ENCODE measurements at places on chromosomes 5 and 9.

DNA sequence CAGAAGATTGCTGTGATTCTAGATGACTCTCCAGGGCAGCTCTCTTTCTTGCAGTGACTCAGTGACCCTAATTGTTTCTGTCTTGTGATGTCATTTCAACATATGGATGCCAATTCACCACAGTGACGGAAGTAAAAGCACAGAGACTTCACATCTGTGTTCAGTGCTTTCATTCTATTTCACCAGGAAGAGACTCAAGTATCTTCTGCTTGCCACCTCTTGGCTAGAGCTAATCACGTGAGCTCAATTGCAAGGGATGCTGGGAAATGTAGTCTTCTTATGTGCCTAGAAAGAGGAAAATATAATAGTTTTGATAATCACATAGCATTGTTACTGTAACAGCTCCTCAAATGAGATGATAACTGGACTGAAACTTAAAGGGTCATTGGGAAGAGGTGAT is 453.3 kb upstream of the KLF4 start:
- DNase-seq = no peak

DNA sequence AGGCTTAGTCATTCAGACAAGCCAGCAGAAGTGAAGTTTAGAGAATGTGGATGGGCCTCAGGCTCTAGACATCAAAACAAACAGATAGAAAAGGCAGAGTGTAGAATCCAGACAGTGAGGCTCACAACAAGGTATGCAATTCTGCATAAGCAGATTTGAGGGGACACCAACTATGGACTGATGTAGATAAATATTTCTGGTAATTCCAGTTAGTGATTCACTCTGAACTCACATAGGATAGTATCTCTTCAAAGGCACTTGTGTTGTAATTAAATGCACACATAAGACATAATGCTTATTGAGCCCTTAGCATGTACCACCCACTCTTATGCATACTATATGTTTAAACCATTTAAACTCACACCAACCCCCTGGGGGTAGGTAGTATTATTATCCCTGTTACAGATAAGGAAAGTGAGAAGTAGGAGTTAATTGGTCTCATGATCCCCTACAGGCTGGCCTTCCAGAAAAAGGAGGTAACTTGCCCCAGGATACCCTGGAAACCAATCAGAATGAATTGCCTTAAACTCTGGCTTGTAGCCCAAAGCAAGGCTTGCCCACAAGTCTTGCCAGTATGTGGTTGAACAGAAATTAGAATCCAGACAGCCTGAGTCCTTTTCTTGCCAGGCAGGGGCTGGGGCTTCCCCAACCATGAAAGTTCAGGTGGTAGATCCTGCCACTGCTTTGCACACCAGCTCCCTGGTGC is 39.5 kb upstream of the HSPB3 start:
- DNase-seq = no peak

DNA sequence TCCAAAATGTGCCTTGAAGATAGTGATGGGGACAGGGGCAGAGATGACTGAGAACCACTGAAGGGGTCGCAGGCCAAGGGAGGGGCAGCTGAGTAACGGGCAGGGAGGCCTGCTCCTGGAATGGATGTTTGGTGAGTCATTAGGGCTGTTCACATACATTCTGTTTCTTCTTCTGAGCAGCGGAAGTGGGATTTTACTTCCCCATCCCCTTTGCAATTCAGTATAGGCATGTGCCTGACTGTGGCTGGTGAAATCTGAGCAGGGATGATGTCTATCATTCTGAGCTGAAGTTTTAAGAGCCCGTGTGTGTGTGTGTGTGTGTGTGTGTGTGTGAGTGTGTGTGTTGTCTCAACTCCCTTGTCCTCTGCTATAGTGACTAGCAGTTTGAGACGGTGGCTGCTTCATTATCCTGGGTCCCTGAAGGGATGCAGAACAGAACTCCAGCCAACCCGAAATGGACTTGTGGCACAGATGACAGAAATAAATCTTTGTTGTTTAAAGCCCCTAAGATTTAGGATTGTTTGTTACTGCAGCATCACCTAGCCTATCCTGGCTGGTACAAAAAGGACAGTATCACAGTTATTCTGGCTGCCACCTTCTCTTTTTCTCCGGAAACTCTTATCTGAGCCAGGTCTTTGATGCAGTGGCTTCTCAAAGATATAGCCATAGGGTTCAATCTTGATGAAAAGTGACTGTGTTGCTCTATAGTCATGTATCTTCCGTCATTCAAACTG is 29.2 kb upstream of the TGFBI start:
- DNase-seq = no peak

GRCh38 chr5:148778882-148779281 is 47.5 kb upstream of the ADRB2 start:
- DNase-seq = no peak

DNA sequence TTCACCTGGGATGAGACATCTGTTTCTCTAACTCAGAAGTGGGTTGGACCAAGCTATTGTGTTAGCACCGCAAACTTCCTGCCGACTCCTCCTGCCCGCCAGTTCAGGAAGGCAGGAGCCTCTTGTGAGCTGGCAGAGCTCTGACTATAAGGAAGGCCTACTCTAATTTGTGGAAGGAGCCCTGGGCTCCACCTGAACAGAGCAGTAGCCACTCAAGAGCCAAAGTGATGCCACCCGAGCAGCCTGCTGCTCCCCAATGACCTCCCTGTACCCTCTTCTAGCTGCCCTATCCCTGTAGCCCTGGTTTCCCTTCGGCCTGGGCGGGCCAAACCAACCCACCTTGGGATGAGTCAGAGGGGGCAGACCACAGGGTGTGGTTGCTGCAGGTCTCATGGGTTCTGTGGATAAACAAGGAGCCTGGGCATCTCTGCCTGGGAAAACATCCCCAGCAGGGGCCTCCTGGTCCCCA is 81.6 kb downstream of the PSD2 start:
- DNase-seq = no peak

DNA sequence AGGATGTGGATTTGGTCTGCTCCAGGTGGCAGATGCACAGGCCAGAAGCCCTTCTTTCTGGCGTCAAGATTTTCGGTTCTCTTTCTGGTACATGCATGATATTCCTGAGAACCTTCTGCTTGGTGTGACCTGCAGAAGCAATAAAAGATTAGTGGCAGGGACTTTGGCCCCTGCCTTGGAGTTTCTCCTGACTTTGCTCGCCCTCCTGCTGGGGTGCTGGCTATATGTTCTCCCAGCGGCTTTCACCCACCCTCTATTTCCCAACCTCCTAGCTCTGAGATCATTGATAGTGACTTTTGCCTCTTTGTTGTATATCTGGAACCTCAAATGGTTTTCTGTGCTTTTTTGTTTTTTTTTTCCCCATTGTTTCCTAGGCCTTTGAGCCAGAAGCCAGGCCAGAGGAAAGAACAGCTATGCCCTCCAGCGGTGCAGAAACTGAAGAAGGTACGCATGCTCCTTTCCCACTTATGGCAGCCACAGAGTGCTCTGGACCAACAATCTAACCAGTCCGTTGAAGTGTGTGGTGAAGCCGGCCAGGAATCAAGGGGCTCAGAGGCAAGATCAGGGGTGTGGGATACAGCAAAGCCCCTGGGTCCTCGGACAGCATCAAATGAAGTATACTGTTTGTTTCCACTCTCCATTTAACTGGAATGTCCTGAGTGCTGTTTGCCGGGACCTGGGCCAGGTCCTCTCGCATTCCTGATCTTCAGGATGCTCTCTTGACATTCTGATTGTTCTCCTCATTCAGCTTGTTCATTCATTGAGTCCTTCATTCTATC is 154.5 kb downstream of the ARHGEF28 start:
- DNase-seq = no peak

DNA sequence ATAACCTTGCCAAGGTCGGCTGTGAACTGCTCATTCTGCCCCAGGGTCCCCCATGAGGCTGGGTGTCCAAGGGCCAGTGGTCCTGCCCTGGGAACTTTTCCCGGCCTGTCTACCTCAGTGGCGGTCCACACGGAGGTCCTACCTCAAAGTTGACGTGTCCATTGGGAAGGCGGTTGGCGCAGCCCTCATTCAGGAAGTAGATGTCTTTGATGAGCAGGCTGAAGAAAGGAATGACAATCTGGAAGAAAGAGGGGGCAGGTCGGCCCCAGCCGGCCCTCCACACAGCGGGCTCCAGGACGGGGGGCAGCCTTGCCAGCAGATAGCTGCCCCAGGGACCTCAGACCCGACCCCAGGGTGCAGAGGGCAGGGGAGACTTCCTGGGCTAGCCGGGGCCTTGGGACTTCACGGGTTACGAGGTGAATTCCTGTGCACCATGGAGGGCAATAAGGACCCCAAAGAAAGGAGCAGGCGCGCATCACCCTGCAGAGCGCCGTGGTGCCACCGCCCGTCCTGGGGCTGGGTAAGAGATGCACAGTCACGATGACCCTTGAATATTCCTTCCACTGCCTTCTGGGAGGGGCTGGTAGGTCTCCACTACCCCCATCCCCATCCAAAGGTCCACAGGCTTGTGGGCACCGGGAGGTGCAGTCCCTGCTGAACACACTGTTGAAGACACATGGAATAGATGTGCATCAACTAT is 42.9 kb upstream of the RNF130 start:
- DNase-seq = no peak

DNA sequence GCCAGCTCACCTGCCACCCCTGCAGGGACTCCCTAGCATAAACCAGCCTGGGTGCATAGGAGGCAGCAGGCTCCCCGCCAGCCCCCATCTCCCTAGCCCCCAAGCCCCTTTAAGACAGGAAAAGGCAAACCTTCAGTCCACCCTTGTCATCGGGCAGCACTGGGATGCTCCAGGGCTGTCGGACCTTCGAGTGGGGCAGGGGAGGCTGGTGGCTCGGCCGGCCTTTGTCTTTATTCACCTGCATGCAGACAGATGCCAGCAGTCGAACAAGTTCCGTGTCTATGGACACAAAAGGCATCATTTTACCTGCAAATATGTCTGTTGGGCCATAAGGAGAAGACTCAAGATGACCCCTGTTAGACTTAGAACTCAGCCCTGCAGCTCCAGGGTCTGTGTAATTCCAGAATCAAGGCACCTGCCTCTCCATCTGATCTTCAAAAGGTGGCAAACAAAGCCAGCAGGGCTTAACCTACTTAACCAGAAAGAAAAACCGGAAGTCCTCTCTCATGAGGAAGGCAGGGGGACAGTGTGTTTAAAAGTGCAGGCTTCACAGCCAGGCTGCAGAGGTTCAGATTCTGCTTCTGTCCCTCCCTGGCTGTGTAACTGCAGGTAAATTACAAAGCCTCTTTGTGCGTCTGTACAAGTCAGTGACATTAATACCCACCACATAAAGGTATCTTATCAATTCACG is 16.2 kb downstream of the ANKS6 start:
- no peak for DNase-seq

- DNase-seq = peak; percentile 79
Measured at GRCh38 chr5:179530069-179530998, 20.0 kb upstream of the RUFY1 start.

DNA sequence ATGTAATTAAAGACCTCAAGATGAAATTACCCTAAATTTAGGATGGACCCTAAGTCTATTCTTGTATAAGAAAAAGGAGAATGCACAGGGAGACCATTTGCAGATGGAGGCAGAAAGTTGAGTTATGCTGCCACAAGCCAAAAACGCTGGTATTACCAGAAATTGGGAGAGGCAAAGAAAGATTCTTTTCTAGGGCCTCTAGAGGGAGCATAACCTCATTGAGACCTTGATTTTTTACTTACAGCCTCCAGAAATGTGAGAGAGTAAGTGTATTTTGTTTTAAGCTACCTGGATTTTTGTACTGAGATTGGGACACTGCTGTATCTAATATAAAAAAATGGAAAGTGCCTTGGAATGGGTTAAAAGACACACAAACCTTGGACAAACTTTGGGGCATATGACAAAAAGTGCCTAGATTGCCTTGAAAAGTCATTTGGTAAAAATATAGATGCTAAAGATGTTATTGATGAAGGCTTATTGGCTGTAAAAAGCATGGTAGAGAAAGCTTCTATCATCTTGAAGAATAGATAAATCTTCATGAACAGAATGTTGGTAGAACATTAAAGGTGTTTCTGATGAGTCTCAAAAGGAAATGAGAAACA is 174.7 kb upstream of the PRDM9 start:
- no peak for DNase-seq

- DNase-seq = peak; percentile 48
Measured at GRCh38 chr9:100455470-100455869, 17.5 kb upstream of the TMEFF1 start.

DNA sequence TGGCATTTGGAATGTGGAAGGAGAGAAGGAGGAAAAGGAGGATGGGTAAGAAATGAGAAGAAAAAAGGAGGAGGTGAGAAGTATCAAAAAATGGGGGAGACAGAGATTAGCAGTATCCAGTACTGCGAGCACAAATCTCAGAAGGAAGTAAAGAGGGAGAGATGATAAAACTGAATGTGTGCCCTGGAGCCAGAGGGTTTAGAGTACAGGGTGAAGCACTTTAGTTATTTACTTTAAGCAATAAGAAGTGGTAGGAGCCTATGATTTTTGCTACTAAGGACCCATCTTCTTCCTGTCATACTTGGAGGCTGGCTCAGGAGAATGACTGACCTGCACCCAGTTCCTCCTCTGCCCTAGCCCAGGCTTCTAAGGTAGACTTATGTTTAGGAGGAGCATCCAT is 94.9 kb downstream of the ADRB2 start:
- DNase-seq = no peak

- DNase-seq = no peak
Measured at GRCh38 chr9:111975709-111976108, 79.1 kb downstream of the UGCG start.

- DNase-seq = peak; percentile 92
Measured at GRCh38 chr5:149320791-149321330, 24.4 kb upstream of the GRPEL2 start.

- DNase-seq = no peak
Measured at GRCh38 chr5:68928617-68929302, 165.1 kb upstream of the SLC30A5 start.

DNA sequence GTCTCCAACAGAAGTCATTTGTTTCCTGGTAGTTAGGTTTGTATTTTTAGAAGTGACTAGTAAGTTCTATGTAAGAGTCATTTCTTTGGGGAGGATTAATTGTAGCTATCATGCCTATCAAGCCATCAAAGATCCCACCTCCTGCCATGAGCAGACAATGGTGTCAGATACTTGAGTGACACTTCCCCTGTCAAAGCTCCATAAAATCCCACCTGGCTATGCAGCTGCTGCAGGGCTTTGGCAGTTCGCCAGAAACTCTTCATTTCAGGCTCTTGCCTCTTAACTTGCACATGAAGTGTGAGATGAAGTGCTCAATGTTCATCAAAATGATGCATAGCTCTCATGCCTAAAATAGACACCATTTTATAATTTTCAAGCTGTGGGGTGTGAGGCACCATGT is 312.1 kb downstream of the CDH12 start:
- peak; percentile 76 for DNase-seq

GRCh38 chr5:54243483-54244080 is 66.8 kb downstream of the ARL15 start:
- DNase-seq = peak; percentile 71

GRCh38 chr5:79001471-79001870 is 16.4 kb upstream of the ARSB start:
- DNase-seq = no peak

Data from eye (tissue), 1 donor.